ENCODE measurements at places on chromosomes 5 and 9.

DNA sequence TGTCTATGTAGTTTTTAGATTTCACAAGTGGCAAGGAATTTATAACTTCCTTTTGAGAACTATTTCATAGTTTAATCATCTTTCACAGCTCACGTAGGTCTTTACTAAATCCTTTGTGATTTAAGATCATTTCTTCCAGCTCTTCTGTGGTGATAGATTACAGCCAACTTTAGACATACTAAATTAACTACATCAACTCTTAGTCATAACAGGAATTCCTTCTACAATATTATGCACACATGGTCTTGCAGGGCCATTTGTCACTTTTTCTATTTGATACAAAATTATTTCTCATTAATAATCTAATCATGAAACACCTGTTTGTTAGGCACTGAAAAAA is 208.4 kb downstream of the PDE4D start:
- no peak for DNase-seq

- DNase-seq, result no peak
Measured at GRCh38 chr9:134548185-134548584, 93.4 kb upstream of the COL5A1 start.

GRCh38 chr5:152527358-152528052 is 122.4 kb upstream of the NMUR2 start:
- DNase-seq, result no peak

DNA sequence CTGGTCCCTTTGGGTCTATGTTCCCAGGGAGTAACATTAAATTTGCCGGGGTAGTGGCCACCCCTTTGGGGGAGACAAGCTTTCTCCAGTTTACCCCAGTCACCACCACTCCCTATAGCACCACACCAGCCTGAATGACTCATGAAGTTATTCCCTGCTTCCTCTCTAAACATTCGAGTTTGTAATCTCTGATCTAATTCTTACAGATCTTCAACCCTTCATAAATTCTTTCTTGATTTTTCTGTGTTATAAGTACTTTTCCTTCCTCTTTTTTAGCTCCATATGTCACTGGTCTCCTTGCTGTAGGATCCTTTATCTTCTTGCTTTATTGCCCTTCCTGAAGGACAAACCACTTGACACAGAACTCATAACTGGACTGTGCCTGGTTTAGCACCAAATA is 55.6 kb downstream of the GNA14 start:
- no peak for DNase-seq

DNA sequence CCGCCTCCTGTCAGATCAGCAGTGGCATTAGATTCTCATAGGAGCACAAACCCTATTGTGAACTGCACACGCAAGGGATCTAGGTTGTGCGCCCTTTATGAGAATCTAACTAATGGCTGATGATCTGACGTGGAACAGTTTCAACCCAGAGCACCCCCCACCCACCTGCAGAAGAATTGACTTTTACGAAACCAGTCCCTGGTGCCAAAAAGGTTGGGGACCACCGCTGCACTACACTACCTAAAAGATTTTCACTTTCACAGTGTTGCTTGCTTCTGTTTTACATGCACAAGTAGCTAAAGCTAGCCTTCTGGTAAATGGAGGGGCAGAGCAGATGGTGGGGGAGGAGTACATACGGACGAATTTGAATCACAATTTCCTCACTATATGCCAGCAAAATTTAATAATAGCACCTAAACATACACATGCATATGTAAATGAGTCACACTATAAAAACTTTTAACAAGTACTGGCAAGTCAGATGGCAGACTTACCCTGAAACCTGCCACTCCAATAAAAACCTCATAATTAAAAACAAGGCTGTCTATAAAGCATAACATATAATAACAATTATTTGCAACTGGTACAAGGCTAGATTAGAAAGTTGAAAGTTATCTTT is 24.0 kb upstream of the CDKN2B start:
- no peak for DNase-seq

Data from CD4-positive, alpha-beta T cell treated with Interleukin-4 for 1 hour (primary cell).